ENCODE measurements at places on chromosomes 2 and 18. TPM values are rescaled to one million over a fixed set of nuclear protein-coding genes. Genes with fewer than 3 reads are reported as not detected.

Gene RFX8
- total RNA-seq = 3.3 TPM

Gene DTNB
- 3.3 TPM for total RNA-seq

Gene SERPINB2
- total RNA-seq = 4.8 TPM

Gene MEP1B
- total RNA-seq = not detected

Gene MEIS1
- 45.0 TPM for total RNA-seq

Gene C1GALT1C1L
- total RNA-seq = 0.74 TPM

Gene C2orf66
- total RNA-seq = 0.28 TPM

Gene TDRD15
- not detected for total RNA-seq

Gene PELI1
- 13.6 TPM for total RNA-seq

Gene IMPA2
- total RNA-seq = 1.2 TPM

Gene ELOA2
- not detected for total RNA-seq

Gene CFC1B
- not detected for total RNA-seq

Gene SMAD7
- total RNA-seq = 75.5 TPM

Gene MOGAT1
- total RNA-seq = not detected

Gene LBX2
- total RNA-seq = 1.3 TPM

Gene GRB14
- 0.30 TPM for total RNA-seq

Gene ATP8B1
- 9.5 TPM for total RNA-seq

Gene FOXD4L1
- total RNA-seq = 0.30 TPM

Gene TRIM54
- not detected for total RNA-seq

Gene GPR35
- total RNA-seq = 0.30 TPM

Gene DNAJC5G
- total RNA-seq = not detected

Gene ARHGAP25
- 0.30 TPM for total RNA-seq

Gene RESP18
- total RNA-seq = not detected

Gene CCDC85A
- 12.4 TPM for total RNA-seq

Gene MPP4
- total RNA-seq = 0.89 TPM

Gene TUBB8B
- not detected for total RNA-seq

Gene GCKR
- total RNA-seq = 0.51 TPM

Gene SP100
- 86.1 TPM for total RNA-seq

Gene ATG4B
- 81.8 TPM for total RNA-seq

Gene INPP4A
- total RNA-seq = 38.7 TPM

Data from smooth muscle cell of the umbilical artery (primary cell).